ENCODE measurements at places on chromosomes 7 and 10.

- DNase-seq, result no peak
Observed at GRCh38 chr10:4120096-4120853, 335.3 kb upstream of the KLF6 start.

- no peak for DNase-seq
Observed at GRCh38 chr7:26709210-26709990, 155.0 kb downstream of the SKAP2 start.

DNA sequence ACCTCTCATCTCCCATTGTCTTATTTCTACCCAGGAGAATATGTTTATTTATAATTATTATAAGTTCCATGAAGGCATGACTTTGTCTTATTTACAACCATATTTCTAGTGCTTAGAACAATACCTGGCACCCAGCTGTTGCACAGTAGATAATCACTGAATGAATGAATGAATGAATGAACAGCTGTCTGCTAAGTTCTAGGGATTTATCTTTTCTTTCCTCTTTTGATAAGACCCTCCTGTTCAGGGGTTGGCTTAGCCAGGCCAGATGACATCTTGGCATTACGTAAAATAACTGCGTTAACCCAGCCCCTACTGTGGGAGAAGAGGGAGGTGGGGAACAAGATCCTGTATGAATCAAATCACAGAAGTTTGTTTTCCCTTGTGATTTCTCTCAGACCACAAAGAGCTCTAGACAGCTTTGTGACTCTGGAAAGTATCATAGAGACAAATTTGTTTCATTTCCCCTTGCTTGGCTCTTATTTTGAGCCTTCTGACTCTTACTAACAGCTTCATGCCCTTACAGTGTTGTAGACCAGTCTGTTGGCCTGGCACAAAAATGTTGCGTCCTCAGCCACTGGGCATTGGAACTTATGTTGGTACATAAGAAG lies 8.4 kb downstream of the ZNF862 start:
- DNase-seq, result no peak

DNA sequence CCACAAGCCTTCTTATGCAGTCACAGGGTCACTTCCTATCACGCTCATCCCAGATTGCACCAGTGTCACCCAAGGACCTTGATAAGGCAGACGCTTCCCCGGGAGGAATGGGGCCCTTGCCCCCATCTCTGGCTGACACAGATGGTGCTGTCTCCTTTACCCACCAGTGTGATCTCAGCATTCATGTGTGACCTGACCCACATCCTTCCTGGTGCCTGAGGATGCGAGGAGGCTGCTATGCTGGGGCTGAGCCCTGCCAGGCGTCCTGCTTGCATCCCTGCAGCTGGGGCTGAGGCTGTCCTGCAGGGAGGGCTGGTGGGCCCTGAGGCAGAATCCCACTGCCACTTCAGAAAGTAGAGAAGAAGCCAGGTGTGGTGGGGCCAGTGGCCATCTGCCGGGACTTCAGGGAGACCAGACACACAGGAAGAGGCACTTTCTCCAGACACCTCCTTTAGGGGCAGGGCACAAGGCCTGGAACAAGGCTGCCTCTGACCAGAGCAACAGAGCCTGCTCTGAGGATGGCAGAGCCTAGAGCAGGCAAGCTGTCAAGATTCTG lies 35.3 kb downstream of the RASGEF1A start:
- DNase-seq, result no peak

DNA sequence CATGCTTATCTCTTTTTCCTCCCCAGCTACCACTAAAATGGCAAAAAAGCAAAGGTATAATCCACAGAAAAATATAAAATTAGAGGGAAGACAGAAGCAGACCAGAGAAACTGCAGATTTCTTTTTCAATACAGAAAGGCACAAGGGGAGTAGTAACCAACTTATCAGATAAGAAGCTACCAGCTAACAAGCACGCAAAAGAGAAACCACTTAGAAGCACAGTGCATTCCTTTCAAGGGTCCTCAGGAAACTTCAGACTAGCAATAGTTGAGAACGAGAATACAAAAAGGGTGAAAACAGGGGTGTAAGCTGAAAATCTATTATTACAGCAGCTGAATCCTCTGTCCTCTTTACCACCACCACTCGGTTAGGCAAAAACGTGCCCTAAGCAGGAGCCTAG lies 9.9 kb upstream of the OR2A5 start:
- DNase-seq, result no peak

DNA sequence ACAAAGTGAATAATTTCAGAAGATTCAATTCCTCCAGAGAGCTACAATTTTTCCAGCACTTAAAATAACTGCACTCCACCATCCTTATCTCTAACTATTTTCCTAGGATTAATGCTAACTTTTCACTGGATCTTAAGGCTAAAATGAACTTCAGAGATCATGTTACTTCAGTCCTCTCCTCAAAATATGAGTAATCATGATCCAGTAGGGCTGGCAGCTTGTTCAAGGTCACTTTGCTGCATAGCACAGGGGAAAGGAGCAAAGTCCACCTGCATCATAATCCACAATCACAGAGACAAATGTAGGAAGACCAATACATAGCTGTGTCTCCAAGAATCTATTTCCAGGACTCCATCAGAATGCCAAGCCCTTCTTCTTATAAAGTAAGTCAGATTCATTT lies 150.3 kb downstream of the LRRTM3 start:
- no peak for DNase-seq

DNA sequence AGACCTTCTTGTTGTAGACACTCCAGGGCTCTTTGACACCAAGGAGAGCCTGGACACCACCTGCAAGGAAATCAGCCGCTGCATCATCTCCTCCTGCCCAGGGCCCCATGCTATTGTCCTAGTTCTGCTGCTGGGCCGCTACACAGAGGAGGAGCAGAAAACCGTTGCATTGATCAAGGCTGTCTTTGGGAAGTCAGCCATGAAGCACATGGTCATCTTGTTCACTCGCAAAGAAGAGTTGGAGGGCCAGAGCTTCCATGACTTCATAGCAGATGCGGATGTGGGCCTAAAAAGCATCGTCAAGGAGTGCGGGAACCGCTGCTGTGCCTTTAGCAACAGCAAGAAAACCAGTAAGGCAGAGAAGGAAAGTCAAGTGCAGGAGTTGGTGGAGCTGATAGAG lies 5.5 kb downstream of the GIMAP7 start:
- DNase-seq, result no peak

GRCh38 chr7:110105840-110106239 lies 985.1 kb upstream of the LRRN3 start:
- DNase-seq, result no peak

DNA sequence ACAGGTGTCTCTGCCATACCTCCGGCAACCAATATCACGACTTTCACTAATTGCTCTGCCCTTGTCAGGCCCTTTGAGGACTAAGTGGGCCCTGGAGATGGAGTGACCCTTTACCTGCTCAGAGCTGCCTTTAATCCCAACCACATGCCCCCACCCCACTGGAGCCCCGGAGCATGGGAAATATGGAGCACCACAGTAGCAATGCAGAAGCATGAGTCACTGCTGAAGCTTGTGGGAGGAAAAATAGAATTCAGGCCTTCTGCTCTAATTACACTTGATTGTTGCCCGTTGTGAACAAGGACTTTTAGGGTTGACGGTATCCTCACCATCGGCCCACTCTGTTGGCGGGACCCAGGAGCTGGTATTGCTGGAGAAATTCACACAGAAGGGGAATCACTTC lies 52.5 kb upstream of the FRMD4A start:
- DNase-seq, result no peak

DNA sequence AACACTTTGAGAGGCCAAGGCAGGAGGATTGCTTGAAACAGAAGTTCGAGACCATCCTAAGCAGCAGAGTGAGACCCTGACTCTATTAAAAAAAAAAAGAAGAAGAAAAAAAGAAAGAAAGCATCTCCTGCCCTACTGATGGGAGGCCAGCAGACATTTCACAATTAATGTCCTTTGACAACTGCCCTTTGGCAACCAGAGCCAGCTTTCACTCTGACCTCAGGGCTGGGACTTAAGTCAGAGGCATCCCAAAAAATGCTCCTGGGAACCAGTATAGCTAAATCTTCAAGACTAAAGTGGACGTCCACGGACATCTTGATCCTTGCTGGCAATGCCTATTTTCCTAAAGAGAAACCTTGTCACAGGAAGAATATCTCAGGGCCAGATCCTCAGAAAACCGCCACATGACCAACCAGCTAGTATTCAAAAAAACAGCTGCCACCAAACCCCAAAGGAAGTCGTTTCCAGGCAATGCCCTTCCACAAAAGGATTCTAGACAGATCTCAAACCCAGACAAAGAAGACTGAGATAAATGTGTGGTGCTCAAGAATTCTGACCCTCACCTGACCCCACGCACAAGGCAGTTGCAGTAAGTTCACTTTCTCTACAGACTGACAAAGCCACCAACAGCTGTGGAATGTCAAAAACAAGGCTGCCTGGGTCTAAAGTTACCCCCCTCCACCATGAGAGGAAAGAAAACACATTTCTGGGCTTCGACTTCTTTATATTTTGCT lies 18.4 kb downstream of the GFRA1 start:
- DNase-seq, result no peak

- DNase-seq, result no peak
Observed at GRCh38 chr10:70197235-70197945, 27.1 kb upstream of the SAR1A start.

DNA sequence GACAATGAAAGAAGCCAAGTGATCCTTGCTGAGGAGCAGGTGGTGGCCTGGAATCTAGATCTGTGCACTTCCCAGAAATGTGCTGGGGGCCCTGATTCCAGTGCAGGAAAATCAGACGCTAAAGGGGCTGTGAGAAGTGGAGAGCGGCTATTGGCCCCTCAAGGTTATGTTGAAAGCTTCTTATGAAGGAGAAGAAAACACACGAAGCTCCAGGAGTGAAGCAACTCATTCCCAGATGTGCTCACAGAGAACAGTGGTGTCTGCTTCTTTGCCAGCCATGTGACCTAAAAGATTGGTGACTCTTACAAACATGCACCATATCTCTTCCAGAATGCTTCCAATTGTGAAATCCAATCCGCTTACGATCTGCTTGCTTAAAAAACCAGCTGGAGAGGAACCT lies 679.3 kb upstream of the IGFBP3 start:
- no peak for DNase-seq

DNA sequence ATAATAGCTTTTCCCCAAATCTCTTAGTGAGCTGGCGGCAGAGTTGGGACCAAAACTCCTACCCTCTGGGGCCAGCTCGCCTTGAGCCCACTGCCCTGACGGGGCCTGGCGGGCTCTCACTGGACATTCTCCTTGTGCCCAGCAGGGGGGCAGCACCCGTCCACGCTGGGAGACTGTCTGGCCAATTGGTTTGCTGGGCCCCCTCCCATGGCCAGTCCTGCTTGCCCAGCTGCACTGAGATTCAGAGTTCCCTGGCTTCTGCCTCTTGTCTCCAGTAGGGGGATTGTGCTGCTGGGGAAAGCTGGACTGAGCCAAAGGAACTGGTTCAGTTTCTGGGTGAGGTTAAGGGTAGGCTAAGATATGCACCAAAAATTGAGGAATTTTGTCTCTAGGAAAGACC lies 59.8 kb downstream of the RAMP3 start:
- no peak for DNase-seq

- no peak for DNase-seq
Observed at GRCh38 chr10:75542906-75543305, 111.5 kb downstream of the LRMDA start.

DNA sequence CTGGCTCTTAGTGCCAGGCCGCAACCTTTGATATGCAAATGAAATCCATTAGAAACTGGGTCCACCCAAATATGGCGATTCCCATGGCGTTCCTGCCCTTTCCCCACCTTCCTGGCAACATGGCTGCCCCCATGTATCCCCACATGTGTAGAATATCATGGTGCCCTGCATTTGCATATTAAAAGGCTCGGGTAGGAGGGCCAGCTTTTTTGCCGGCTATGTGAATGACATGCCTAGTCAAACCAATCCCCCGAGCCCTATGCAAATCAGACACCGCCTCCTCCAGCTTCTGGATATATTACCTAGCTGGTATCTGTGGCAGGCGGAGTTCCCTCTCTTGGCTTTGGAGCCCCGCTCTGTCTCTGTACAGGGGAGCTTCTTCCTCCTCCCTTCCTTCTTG lies 18.3 kb downstream of the MMS19 start:
- no peak for DNase-seq

DNA sequence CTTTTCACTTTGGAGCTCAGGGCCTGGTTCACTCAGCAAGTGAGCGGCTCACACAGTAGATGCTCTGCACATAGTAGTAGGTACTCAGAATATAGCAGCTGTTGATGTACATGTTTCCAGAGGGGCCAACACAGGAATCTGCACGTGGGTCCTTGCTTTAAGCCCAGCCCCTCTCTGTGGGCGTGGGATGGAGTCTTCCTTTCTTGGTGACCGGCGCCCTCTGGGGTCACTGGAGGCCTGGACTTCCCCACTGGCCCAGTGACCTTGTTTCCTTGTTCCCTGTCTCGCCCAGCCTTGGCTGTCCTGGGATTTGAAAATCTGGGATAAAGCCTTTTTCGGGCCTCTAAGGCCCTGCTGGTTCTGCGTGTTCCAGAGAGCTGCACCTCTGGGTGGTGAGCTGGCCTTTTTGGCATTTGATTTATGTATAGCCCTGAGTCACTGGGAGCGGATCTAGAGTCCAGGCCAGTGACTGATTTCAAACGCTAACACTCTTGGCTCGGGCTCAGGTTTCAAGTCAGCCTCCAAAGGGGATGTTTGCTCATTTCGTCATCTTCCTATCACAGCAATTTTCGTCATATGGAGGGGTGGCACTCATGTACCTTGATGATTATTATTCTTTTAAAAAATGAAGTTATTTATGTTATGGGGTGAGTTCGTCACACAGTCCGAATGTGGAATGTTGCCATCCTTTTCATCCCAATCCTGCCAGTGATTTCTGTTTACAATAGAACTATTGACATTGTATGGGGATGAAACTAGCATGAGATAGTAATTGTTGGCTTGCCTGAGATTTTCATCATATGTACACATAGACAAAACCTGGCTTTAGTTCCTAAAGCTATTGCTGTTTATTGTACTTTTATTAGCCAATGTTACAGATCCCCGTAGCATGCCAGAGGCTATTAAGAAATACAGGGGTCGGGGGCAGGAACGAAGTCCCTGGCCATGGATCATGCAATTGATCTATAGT lies 65.5 kb downstream of the CUX1 start:
- DNase-seq, result peak; percentile 80

- DNase-seq, result no peak
Observed at GRCh38 chr7:155551785-155552611, 5.6 kb upstream of the CNPY1 start.

DNA sequence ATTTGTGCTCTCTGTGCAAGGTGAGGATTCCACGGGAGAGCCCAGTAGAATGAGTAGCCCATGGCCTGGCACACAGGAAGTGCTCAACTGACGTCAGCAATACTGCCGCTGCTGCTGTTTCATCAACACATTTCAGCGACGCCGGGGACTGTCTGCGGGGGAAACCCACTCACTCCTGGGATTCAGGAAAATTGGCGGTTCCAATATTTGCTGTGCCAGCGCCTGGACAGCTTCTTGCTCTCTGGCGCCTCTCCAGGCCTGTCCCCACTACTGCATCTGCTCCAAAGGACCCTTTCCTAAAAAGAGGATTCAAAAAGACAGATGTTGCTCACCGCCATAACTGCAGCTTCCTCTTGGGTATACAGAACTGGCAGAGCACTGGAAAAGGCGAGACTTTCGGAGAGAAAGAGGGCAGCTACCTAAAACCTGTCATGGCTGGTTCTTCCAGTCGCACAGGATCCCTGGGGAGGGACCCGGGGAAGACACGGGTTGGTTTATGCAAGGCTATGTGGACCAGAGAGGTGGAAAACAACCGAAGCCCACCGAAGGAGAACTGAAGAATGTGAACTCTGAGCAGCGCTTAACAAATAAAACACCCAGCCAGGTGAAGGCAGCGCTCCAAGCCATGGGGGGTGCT lies 39.7 kb upstream of the ENO4 start:
- DNase-seq, result no peak

GRCh38 chr10:97762056-97762455 lies 9.7 kb downstream of the SFRP5 start:
- no peak for DNase-seq

GRCh38 chr7:118194571-118194970 lies 10.6 kb downstream of the LSM8 start:
- DNase-seq, result no peak

GRCh38 chr10:127441350-127442219 lies 107.5 kb upstream of the NPS start:
- DNase-seq, result no peak

Data from NCI-H2081 treated with DMSO at 0.1 percent for 48 hours (cell line).